Stimulated activated CD8-positive, alpha-beta memory T cell treated with anti-CD3 and anti-CD28 coated beads, Interleukin-4, amount 100 ng/mL, for 1 hour (primary cell): ENCODE measurements at places on chromosomes 3 and 15.
A peak's percentile ranks its signal among the peaks of the same experiment; 100 is the strongest.

DNA sequence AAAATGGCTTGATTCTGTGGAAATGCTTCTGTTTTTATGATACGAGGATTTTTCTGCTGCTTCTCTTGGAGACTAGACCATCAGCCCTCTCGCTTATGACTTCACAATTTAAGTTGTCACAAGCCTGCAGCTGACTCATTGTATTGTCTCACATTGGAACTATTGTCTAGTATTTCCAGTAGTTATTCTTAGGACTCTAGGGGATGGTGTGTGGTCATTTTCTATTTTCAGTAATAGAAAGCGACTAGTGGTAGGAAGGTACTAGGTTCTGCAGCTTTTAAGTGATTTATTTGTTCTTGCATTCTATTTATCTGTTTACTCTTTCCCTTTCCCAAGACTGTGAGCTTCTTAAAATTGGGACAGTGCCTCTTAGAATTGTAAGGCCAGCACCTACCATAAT lies 66.3 kb upstream of the CRTC3 start:
- no peak for DNase-seq

DNA sequence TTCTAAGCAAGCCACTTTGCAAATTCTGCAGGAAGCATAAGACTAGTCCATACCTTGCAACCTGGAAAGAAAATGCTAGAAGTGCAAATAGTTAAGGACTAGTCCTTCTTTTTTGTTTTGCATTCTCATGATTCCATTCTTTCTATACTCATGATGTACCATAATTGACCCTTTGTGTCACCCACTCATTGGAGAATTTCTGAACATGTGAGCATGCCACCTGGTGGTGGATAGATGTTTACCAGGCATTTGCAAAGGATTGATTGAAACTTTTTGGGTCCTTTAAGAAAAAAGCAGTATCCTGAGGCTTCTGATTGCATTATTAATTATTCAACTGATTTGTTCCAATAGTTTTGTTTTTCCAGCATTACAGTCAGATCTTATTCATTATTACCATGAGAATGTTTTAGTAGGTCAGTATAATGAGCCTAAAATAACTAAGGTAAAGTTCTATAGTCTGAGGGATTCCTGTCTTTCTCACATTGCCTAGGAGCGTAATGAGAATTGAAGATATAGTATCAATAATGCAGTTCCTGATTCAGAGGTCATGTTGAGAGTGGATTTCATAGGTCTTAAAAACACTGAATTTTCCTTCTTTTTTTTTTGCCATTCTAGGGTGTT lies 20.2 kb upstream of the DIPK2A start:
- DNase-seq = no peak

GRCh38 chr15:90249203-90249863 lies at the start of gene TTLL13:
TTLL13 (plus strand) TSS chr15:90249556; CDS start chr15:90250631, 1,075 bp downstream.
- DNase-seq = no peak

GRCh38 chr3:109563149-109563548 lies 225.8 kb upstream of the DPPA4 start:
- DNase-seq = peak; percentile 7

- DNase-seq = no peak
Measured at GRCh38 chr3:127387556-127388153, 99.8 kb upstream of the PRR20G start.

DNA sequence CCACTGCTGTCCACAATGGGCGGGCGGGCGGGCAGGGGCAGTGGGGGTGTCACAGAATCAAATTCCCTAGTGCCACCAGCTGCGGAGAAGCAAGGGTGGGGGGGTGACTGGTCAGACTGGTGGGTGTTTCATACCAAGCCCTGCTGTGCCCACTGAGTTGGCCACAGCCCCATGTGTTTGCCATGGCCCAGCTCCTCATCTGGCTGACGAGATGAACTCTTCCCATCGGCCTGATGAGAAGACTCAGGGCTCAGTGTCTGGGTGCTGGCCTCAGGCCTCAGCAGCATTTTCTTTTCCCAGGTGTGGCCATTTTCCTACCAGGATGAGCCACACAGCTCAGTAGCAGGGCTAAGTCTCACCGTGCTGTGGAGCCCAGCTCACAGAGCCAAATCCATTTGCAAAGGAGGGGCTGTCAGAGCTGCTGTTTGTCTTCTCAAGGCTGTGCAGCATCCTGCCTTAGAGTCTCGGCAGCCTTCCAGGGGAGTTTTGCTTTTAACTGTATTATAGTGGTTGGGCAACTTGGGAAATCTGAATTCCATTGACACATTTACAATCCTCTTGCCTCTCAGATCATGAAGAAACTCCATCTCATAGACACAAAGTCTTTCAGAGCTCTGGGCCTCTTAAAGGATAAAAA lies 176.8 kb downstream of the ABHD5 start:
- DNase-seq = no peak

DNA sequence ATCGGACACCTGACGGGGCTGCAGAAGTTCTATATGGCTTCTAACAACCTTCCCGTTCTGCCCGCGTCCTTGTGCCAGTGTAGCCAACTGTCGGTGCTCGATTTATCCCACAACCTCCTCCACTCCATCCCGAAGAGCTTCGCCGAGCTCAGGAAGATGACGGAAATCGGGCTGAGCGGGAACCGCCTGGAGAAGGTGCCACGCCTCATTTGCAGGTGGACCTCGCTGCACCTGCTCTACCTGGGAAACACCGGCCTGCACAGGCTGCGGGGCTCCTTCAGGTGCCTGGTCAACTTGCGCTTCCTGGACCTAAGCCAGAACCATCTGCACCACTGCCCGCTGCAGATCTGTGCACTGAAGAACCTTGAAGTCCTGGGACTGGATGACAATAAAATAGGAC lies 9.8 kb upstream of the LRRC34 start:
- no peak for DNase-seq

GRCh38 chr3:192880313-192880712 lies 37.3 kb downstream of the MB21D2 start:
- DNase-seq = no peak

DNA sequence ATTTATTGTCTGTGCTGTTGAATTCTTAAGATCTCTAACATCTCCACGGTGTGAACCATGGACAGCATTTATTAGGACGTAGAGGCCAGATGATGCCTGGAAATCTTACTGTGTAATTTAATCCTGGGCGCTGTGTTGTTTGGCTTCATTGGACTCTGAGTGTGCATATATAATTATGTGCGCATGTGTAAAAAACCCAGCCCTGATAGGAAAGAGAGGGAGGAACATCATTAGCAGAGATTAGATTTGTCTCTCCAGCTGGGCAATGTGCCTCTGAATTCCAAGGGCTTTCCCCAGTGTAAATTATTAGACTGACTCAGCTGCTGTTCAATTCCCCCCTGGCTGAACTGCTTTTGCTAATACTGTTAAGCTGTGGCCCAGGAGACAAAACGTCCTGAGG lies 39.6 kb downstream of the MAP3K13 start:
- DNase-seq = no peak

DNA sequence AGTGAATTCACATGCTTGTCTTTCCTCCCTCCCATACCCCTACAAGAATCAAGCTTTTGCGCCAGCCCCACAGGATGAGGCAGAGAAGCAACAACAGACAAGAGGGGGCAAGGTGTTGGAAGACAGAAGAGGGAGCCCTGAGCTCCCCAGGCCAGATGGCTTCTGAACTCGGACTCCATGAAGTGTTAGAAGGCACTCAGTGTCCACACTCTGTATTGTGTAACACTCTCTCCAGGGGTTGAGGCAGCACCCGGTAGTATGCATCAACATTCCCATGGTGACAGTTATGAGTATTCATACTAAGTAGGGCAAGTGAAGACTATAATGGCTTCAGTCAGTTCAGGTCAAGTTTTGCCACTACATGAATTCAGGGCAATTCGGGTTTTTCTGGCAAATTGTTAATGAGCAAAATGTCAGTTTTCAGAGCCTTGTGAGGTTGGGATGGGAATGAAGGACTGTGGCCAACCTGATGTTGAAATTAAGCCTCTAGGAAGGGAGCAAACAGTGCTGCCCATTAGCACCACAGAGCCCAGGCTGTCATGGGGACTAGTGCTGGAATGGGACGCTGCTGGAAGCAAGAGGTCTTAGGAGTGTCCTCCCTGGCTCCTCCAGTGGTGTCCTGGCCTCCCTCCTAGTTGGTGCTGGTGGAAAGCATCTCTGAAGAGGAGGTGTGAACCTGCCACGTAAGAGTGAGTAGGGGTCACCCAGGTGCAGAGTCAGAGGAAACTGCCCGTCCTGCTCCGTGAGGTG lies 79.4 kb downstream of the KLF15 start:
- DNase-seq = no peak

- DNase-seq = no peak
Measured at GRCh38 chr3:131505421-131505820, 2.6 kb upstream of the MRPL3 start.

- no peak for DNase-seq
Measured at GRCh38 chr15:30068326-30068725, 14.4 kb upstream of the GOLGA8J start.

GRCh38 chr3:55488398-55489055 lies 1.4 kb upstream of the WNT5A start:
- no peak for DNase-seq

DNA sequence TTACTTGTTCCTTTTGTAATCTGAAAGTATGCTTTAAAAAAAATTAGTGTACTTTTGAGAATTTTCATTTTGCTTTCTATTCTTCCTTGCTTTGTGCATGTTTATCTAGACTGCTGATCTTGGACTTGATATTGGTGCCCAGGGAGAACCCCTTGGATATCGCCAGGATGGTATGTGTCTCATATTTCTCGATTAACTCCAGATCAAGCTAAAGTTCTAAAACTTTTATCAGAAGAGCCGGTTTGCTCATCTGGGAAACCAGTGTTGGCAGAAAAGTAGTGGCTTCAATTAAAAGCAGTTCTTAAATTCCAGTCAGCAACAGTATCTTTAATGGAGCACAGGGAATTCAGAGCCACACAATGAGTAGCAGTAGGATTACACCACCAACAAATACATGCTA lies 38.6 kb downstream of the CTNNB1 start:
- DNase-seq = no peak

DNA sequence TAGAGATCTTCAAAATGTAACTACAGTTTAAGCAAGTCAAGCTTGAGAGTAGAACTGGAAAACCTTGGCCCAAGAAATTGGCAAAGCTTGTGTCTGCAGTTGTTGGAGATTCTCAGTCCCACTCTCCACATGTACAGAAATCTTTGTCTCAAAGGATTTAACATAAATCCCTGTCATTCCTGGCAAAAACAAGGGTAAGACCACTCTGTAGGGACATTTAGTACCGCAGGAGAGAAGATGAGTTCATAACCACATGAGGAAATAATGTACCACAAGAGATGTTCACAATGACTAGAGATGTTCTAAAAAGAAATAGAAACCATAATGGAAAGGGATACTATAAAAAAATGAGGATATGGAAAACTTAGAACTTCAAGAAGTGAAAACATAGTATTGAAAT lies 73.7 kb downstream of the RAB7A start:
- DNase-seq = no peak

DNA sequence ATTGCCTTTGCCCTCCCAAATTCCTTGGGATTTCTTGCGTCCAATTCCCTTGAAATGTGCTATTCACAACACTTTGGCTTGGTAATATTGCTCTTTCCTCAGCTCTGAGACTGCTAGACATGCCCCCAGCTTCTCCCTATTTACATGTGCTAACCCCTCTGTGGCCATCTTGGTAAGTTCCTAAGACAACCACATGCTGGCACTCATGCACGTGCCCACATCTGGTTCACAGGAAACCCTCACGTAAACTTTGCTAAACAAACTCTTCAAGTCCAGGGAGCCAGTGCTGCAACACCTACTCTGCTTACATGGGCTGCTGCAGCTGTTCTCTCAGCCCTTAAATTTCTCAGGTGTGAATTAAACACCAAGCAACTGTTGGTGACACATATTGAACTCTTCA lies 121.8 kb downstream of the ADAMTSL3 start:
- DNase-seq = no peak

DNA sequence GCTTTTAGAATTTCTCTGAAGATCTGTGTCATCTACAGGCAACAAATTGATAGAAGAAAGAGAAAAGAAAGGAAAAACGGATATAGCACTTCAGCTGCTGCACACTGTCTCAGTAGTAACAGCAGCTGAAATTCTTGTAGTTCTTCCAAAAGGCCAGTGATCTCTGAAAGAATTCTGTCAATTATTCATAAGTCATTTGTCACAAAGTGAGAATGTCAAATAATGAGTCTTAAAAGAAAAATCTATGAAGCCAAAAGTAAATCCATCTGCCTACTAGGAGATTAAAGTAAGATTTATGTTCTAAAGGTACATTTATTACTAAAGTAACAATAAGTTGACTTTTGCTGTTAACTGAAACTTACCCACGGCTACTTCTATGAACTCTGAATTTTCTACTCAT lies 24.6 kb downstream of the IFT80 start:
- no peak for DNase-seq

GRCh38 chr3:65439641-65440284 lies 599.0 kb downstream of the MAGI1 start:
- DNase-seq = no peak

GRCh38 chr3:52509753-52510328 lies 14.7 kb downstream of the STAB1 start:
- DNase-seq = no peak

DNA sequence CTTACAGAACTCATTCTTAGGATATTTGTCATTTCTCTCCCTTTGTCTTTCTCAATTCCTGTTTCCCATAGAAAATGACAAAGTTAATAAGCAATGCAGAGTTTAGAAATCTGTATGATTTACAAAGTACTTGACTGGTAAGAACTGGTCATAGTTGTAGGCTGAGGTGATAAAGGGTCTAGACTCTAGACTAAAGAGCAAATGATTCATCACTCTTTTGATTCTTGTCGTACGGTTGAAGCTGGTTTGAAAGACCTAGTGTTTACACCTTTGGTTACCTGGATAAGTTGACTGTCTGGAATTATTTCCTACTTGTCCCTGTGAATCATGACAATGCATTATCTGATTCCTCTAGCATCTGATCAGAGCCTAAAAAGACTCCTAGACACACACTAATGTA lies 58.9 kb upstream of the TP63 start:
- no peak for DNase-seq

DNA sequence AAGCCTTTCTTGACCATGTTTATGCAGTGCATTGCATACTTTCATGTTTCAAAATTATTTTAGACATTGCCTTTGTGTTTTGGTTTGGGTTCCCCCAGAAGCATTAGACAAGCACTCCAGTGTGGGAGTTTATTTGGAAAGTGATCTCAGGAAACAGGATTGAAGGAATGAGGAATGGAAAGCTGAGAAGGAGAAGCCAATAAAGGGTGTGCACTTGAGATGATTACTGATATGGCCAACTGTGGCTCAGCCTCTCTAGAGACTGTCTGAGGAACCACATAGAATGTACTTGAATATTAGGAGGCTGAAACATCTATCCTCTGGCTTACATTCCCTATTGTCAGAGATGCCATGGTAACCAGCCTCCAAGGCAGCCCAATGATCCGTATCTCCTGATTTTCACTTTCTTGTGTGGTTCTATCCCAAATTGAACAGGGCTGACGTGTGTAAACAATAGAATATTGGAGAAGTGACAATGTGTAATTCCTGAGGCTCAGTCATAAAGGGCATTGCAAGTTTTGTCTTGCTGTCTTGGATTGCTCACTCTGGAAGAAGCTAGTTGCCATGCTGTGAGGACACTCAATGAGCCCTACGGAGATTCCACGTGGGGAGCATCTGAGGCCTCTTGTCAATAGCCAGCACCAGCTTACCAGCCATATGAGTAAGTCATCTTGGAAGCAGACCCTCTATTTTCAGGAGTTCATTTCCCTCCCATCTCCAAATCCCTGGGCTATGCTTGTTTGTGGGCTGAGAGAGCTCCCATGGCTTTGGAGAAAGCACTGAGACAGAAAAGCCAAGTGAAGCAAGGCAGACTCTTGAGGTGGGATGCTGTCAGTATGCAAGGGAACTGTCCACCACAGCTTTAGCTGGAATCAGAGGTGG lies 84.7 kb downstream of the SCN11A start:
- no peak for DNase-seq

- DNase-seq = no peak
Measured at GRCh38 chr15:98926236-98926635, 81.4 kb downstream of the PGPEP1L start.
